ELF-1 (cell line): ENCODE measurements at places on chromosomes 4 and X.

- DNase-seq = no peak
Measured at GRCh38 chrX:70129816-70130215, 3.4 kb upstream of the IGBP1 start.

- DNase-seq = no peak
Measured at GRCh38 chrX:34437586-34437985, 219.5 kb downstream of the TMEM47 start.

GRCh38 chrX:98506907-98507306, 1623.2 kb downstream of the RPA4 start:
- DNase-seq = no peak

GRCh38 chr4:100106982-100107381, 83.3 kb downstream of the DDIT4L start:
- no peak for DNase-seq

DNA sequence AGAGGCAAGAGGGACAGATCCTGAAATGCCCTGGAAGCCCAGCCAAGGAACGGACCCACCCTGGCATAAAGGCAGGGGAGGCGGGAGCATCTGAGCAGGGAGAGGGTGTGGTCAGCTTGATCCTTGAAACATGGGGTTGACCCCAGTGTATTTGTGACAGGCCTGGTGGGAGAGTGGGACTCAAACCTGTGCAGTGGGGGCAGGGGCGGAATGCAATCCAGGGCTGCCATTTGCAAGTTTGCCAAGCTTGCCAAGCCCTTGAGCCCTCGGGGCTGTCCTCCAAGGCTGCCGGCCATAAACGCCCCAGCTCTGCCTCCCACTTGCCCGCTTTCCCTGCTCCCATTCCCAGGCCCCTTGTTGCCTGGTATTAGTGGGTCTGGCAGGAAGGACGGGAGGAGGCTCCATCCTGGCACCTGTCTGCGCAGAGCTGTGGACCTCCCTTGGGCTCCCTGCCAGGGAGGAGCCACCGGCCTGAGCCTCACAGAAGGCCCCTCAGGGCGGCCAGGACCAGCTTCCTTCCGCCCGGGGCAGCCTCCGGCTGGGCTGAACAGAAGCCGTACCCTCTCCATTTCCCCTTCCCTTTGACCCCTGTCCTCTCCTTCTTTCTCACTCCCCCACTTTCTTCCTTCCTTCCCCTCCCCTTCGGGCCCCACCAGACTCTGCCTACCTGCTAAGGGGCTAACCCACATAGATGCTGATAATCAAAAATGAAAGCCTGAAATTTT, 661 bp downstream of the S100P start:
- peak; percentile 23 for DNase-seq

- no peak for DNase-seq
Measured at GRCh38 chrX:48714573-48714972, 18.0 kb downstream of the SUV39H1 start.

DNA sequence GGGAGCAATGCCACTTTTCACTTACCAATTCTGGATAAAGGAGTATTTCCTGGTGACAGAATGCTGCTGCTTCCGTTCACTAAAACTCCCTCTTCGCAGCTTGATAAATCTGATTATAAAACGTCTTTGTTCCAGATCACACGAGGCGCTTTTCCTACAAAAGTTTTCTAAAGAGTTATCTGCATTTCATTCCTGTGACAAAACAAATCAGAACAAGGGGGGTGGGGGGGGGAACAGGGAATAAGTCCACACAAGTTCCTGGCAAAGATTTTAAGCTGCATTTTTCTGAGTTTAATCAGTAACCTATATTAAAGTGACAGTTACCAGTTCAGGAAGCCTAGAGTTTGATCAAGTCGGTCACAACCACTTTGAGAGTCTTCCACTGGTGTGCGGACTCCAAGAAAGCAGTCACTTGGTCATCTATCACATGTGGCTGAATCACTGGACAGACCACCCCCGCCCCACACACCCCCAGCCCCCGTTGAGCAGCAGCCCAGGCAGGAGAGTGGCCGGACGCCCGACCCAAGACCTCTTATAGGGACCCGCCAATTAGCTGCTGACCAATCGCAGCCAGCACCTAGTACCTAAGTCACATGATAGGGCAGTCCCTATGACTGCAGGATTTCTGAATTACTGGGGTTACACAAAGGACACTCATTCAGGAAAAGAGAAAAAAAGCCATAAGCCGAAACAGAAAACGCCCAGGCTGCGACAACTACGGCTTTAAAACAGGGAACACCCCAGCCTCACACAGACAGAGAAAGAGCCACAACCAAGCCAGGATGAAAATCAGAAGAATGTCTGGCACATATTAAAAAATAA, 569.3 kb upstream of the DIPK2B start:
- no peak for DNase-seq
